ENCODE measurements at places on chromosomes 2 and 18. TPM values are rescaled to one million over a fixed set of nuclear protein-coding genes. Genes with fewer than 3 reads are reported as not detected.

- DNase-seq: no peak
- no peak overlapping the region for H3K4me3 ChIP-seq
- no peak overlapping the region for H3K27ac ChIP-seq
- H3K36me3 ChIP-seq: no peaks in the 10 kb centered on the region
These were observed 1355.1 kb upstream of the ZEB2 start for GRCh38 chr2:145875016-145875415.

The WNT10A gene
- not detected for total RNA-seq

GRCh38 chr2:109280804-109281203 lies 151.8 kb downstream of the SH3RF3 start:
- DNase-seq: no peak
- no peaks in the 10 kb centered on the region for H3K36me3 ChIP-seq
- H3K4me1 ChIP-seq: peaks cover 56% of the 10 kb centered on the region
- no peaks in the 10 kb centered on the region for H3K27me3 ChIP-seq
- H3K27ac ChIP-seq: no peak overlapping the region

DNA sequence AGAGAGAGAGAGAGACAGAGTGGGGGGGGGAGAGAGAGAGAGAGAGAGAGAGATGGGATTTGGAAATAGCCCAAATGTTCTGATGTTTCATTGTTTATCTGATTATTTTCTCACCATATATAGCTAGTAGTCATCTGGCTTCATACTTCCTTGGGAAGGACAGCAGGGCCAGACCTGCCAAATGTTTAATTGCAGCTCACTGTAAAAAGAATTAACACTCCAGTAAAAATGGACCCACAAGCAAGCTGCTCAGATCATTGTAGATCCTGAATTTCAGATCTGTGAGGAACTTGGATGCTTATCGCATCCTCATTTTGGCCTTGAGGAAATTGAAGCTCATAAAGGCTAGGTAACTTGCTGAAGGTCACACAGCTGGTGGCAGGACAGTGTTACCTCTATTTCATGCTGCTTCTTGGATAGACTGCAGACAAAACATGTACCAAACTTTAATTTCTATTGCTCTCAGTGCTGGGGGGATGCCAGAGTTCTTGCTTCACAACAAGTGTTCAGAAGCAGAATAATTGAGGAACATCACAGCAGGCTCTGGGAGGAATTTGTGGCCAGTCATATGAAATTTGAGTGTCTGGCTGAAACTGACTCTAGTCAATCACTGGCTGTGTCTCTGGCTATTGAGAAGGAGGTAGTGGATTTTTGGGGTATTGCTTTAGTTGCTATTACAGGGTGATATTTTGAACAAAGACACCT lies 223.5 kb downstream of the PIK3C3 start:
- DNase-seq: no peak
- no peaks in the 10 kb centered on the region for H3K36me3 ChIP-seq
- no peaks in the 10 kb centered on the region for H3K27me3 ChIP-seq

DNA sequence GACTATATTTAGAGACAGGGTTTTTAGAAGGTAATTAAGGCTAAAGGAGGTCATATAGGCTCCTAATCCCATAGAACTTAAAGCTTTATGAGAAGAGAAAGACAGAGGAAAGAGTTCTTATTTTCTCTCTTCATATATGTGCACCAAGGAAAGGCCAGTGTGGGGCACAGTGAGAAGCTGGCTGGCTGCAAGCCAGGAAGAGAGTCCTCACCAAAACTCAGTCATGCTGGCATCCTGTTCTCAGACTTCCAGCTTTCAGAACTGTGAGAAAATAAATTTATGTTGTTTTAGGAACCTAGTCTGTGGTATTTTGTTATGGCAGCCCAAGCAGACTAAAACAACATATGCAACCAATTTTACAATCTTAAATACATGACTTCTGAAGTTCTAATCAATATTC lies 31.5 kb upstream of the ATIC start:
- no peak overlapping the region for H3K27ac ChIP-seq
- H3K27me3 ChIP-seq: no peaks in the 10 kb centered on the region
- H3K36me3 ChIP-seq: no peaks in the 10 kb centered on the region
- no peak overlapping the region for H3K4me3 ChIP-seq
- DNase-seq: no peak

The CREB1 gene
- total RNA-seq: 49.0 TPM

GRCh38 chr2:224022486-224022885 lies 16.6 kb downstream of the SERPINE2 start:
- H3K27ac ChIP-seq: no peak overlapping the region
- no peak overlapping the region for H3K4me3 ChIP-seq
- DNase-seq: no peak
- no peaks in the 10 kb centered on the region for H3K27me3 ChIP-seq
- H3K4me1 ChIP-seq: no peaks in the 10 kb centered on the region
- H3K36me3 ChIP-seq: no peaks in the 10 kb centered on the region

The RAB6C gene
- 0.68 TPM for total RNA-seq

GRCh38 chr18:25284861-25285550 lies 67.0 kb downstream of the ZNF521 start:
- H3K27ac ChIP-seq: no peak overlapping the region
- no peak overlapping the region for H3K4me3 ChIP-seq
- peaks cover 6% of the 10 kb centered on the region for H3K4me1 ChIP-seq
- no peaks in the 10 kb centered on the region for H3K27me3 ChIP-seq
- DNase-seq: no peak
- no peaks in the 10 kb centered on the region for H3K36me3 ChIP-seq

The SLC20A1 gene
- total RNA-seq: 62.3 TPM

The TPO gene
- total RNA-seq: 24.1 TPM

- no peak for DNase-seq
- no peaks in the 10 kb centered on the region for H3K27me3 ChIP-seq
- no peaks in the 10 kb centered on the region for H3K4me1 ChIP-seq
- no peak overlapping the region for H3K4me3 ChIP-seq
- no peaks in the 10 kb centered on the region for H3K36me3 ChIP-seq
These were observed 94.0 kb downstream of the PLA2R1 start for GRCh38 chr2:159968279-159968900.

The MDH1B gene
- total RNA-seq: 1.4 TPM

DNA sequence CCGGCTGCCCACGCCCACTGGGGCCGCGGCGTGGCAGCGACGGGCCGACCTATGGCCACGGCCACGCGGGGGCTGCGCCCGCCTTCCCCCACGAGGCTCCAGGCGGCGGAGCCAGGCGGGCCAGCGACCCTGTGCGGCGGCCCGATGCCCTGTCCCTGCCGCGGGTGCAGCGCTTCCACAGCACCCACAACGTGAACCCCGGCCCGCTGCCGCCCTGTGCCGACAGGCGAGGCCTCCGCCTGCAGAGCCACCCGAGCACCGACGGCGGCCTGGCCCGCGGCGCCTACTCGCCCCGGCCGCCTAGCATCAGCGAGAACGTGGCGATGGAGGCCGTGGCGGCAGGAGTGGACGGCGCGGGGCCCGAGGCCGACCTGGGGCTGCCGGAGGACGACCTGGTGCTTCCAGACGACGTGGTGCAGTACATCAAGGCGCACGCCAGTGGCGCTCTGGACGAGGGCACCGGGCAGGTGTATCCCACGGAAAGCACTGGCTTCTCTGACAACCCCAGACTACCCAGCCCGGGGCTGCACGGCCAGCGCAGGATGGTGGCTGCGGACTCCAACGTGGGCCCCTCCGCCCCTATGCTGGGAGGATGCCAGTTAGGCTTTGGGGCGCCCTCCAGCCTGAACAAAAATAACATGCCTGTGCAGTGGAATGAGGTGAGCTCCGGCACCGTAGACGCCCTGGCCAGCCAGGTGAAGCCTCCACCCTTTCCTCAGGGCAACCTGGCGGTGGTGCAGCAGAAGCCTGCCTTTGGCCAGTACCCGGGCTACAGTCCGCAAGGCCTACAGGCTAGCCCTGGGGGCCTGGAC lies 253.2 kb downstream of the GLI2 start:
- H3K4me3 ChIP-seq: no peak overlapping the region
- no peak overlapping the region for H3K27ac ChIP-seq
- DNase-seq: no peak
- no peaks in the 10 kb centered on the region for H3K27me3 ChIP-seq

GRCh38 chr2:237060534-237061312 lies 25.0 kb upstream of the COPS8 start:
- H3K4me3 ChIP-seq: peak overlapping the region; percentile 40
- H3K36me3 ChIP-seq: no peaks in the 10 kb centered on the region
- DNase-seq: peak; percentile 27
- peaks cover 9% of the 10 kb centered on the region for H3K4me1 ChIP-seq

DNA sequence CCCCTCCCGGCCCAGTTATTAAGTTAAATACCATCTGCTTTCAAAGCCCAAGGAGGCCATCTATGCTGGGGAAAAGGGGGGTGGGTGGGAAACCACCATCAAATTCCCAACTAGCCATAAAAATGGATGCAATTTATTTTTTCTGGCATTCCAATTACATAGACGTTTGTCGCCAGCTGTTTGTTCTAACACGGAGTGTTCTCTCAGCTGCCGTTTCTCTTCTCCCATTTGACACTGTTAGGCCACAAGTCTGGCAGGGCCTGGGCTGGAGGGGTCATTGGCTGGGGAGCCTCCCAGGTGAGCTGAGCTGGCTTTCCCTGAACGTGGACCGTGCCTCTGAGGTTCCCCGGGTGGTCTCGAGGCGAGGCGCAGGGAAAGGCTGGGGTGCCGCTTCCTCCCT lies 16.6 kb downstream of the ATOH8 start:
- H3K27me3 ChIP-seq: no peaks in the 10 kb centered on the region
- no peak overlapping the region for H3K4me3 ChIP-seq

DNA sequence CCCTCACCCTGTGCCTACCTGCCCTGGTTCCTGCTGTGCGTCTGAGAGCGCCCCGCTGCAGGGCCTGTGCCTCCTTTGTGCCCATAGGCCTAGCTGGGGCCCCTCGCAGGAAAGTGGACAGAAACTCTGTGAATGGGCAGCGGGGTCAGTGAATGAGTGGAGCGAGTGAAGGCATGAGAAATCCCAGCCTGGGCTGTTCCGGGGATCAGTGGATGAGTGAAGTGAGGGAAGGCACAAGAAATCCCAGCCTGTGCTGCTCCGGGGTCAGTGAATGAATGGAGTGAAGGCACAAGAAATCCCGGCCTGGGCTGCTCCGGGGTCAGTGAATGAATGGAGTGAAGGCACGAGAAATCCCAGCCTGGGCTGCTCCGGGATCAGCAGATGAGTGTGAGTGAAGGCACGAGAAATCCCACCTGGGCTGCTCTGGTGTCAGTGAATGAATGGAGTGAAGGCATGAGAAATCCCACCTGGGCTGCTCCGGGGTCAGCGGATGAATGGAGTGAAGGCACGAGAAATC lies 2.0 kb downstream of the COLEC11 start:
- H3K27ac ChIP-seq: no peak overlapping the region
- H3K36me3 ChIP-seq: no peaks in the 10 kb centered on the region
- no peak overlapping the region for H3K4me3 ChIP-seq
- no peaks in the 10 kb centered on the region for H3K27me3 ChIP-seq

- DNase-seq: no peak
- no peak overlapping the region for H3K27ac ChIP-seq
- H3K4me1 ChIP-seq: no peaks in the 10 kb centered on the region
- no peak overlapping the region for H3K4me3 ChIP-seq
- H3K27me3 ChIP-seq: no peaks in the 10 kb centered on the region
These were observed 187.8 kb upstream of the SIX3 start for GRCh38 chr2:44753552-44754285.

All from thoracic aorta (tissue), 2 donors.